ENCODE measurements at places on chromosomes 3 and 15. TPM values are rescaled to one million over a fixed set of nuclear protein-coding genes. Genes with fewer than 3 reads are reported as not detected.
A peak's percentile ranks its signal among the peaks of the same experiment; 100 is the strongest.

DNA sequence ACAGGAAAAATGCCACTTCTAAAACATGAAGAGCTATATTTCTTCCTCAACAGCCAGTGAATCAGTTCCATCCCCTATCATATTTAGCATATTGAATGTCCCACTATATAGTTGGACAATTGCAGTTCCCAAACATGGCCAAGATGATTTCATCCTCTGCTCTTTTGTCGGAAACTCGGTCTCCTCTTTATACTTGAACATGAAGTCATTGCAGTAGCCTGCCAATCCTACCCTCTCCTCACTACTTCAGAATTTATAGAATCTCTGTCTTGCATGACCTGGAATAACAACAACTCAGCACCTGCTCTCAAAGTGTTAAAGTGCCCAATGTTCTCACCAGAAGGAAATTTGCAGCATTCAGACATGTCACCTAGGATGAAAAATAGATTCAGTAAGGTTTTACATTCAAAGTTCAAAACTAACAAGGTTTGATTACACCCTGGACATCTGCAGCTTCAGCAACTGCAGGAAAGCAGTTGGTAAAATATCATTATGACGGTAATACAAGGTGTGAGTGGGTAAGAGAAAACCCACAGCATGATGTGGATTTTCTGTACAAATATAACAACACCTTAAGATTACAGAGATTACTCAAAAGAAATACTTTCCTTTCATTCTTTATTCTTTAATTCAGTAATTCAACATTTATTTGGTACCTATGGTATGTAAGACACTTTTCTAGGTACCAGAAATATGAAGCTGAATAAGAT lies 52.5 kb downstream of the TP63 start:
- DNase-seq = no peak

DNA sequence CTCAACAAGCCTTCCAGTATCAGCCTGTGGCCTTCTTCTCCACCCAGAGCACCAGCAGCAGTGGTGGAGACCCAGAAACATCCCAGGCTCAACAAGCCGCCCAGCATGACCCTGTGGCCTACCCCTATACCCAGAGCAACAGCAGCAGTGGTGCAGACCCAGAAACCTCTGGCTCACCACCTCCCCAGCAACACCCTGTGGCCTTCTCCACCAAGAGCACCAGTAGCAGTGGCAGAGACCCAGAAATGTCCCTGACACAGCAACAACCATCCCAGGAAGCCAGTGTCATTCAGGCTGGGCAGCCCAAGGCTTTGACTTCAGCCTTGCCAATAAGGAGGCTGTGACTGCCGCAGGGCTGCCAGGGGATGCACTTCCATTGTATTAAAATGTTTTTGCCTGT lies 16.3 kb upstream of the EMC3 start:
- DNase-seq = no peak

DNA sequence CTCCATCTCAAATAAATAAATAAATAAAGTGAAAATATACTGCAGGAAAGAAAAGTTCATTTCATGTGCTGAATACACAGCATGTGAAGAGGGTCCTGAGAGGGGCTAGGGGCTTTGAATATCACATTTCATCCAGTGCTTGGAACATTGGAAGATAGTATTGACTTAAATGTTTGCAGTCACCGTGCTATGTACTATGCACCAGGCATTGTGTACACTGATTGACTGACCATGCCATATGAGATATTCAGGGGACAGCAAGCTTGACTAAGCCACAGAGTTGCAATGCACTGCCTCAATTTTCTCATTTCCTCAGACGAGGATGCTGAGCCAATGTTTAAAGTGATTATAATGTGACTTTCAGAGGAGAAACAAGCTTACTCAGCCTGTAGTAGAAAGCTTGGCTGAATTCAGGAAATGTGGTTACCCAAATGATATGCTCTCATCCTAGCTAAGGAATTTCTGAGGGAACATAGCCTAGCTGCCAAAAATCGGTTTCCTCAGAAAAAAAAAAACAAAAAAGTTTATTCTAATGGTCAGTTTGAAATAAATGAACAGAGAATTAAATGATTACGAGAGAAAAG lies 557.9 kb downstream of the FGF12 start:
- no peak for DNase-seq

DNA sequence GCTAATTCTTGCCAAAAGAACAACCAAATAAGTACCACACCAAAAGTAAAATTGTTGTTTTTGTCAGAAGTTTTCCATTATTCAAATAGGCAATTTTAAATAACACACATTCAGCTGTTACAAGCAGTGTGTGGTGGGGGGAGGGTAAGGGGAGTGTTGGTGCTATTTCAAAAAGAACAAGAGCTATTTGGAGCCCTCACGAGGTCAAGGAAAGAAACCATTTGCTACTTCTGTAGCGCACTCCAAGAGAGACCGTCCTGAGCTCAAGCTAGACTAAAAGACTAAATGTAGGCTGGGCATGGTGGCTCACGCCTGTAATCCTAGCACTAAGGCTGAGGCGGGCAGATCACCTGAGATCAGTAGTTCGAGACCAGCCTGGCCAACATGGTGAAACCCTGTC lies 21.2 kb upstream of the IGF2BP2 start:
- no peak for DNase-seq

DNA sequence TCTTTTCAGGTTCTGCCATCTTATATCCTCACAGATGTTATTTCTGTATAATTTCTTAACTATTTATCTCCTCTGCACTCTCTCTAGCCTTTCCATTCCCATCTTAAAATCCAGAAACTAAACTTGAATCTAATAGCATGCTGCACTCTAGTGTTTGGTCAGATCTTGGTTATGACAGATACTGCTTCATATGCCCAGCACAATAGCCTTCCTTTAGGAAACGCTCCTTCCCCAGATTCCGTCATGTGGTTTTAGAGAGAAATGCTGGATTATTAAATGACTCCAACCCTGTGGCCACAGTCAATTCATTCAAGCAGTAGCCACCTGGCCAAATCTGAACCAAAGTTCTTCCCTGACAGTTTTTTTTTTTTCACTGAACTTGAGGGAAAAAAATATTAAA lies 19.4 kb downstream of the RASGRP1 start:
- no peak for DNase-seq

DNA sequence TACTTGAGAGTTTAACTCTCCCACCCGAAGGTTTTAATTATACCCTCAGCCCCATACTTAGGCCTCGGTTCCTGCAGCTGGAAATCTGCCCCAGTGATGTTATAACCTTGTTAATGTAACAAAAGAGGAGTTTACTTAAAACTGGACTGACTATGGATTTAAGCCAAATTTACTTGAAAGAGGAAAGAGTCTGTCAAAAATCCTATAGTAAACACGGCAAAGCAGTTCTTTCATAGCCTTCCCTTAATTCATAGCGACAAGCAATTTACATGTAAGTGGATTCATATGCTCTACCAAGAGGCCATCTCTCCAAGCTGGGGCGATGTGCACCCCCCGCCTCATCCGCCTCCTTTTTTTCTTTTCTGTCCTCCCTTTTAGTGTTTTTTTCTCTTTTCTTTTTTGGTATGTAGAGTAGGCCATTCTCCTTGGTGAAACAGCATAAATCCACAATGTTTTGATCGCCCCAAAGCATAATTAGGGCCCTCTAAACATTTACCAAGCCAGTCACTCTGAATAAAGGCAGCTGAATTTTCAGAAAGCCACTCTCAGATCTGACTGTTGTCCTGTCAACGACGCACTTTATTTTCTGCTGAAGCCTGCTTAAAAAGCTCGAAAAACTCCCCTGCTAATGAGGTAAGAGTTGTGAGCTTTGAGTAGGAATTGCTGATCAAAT lies 373.1 kb upstream of the WNT5A start:
- no peak for DNase-seq

GRCh38 chr3:160057331-160057730 lies 68.7 kb downstream of the IL12A start:
- no peak for DNase-seq

DNA sequence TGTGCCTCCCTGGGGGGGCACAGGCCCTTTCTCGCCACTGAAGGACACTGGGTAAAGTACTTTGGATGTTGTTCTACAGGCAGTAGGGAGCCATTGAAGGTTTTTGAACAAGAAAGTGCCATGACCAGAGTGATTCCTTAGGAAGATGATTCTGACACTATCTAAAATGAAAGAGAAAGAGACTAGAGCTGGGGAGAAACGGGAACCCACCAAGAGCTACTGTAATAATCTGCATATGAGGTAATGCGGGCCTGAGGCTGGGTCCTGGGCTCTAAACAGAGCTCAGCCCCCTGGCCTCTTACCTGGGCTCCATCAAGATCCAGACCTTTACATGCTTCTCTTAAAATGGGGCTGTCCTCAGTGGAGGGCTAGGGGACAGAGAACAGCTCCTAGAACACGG lies 24.9 kb downstream of the GRK7 start:
- DNase-seq = no peak

GRCh38 chr3:148158210-148158609 lies 539.5 kb upstream of the AGTR1 start:
- no peak for DNase-seq

GRCh38 chr3:17055374-17056276 lies 170.9 kb downstream of the PLCL2 start:
- no peak for DNase-seq

GRCh38 chr3:185699927-185700326 lies 113.8 kb downstream of the SENP2 start:
- no peak for DNase-seq

- no peak for DNase-seq
These were observed 28.6 kb upstream of the CEMIP start for GRCh38 chr15:80750575-80750974.

GRCh38 chr15:44593042-44593736 lies 56.2 kb downstream of the EIF3J start:
- no peak for DNase-seq

GRCh38 chr15:80849308-80849707 lies 70.1 kb downstream of the CEMIP start:
- peak; percentile 52 for DNase-seq

- peak; percentile 66 for DNase-seq
These were observed 117.9 kb downstream of the ADCY5 start for GRCh38 chr3:123331006-123331405.

GRCh38 chr3:117010318-117010717 lies 300.7 kb downstream of the TUSC7 start:
- DNase-seq = no peak

- DNase-seq = no peak
These were observed 103.1 kb upstream of the CCDC39 start for GRCh38 chr3:180782195-180782984.

GRCh38 chr15:73109765-73110164 lies 57.5 kb downstream of the NEO1 start:
- no peak for DNase-seq

DNA sequence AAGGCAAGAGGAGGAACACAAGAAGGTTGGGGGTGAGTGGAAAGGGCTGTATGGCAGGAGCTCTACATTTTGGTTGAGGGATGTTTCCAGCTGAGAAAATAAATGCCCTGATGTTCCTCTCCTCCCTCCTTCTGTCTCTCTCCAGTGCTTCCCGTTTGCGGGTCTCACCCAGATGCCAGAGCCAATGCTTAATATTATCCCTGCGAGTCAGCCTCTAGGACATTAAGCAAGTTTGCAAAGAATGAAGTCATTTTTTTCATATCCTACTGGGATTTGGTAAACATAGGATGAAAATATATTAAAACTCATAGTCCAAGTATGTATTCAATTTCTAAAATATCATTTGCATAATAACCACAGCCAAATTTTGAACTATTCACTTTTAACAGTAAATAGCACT lies 295.9 kb downstream of the CADM2 start:
- DNase-seq = no peak

DNA sequence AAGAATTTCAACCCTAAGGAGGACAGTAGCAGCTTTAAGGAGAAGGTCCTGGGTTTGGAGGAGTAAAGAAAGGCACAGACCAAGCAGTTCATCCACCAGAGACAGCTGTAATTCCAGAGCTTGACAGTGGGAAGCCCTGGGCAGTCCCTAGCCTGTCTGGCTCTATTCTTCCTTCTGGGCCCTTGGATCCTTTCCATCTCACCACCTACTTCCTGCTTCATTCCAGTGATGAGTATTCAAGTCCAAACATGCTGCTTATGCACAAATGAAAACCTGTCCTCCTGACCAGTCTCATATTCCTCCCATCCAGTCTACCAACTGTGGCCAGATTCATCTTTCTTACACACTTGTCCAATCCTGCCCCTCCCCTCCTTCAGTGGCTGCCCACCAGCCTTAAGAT lies 171.4 kb downstream of the CNTN3 start:
- DNase-seq = no peak

- no peak for DNase-seq
These were observed 43.4 kb downstream of the UMPS start for GRCh38 chr3:124773351-124774326.

DNA sequence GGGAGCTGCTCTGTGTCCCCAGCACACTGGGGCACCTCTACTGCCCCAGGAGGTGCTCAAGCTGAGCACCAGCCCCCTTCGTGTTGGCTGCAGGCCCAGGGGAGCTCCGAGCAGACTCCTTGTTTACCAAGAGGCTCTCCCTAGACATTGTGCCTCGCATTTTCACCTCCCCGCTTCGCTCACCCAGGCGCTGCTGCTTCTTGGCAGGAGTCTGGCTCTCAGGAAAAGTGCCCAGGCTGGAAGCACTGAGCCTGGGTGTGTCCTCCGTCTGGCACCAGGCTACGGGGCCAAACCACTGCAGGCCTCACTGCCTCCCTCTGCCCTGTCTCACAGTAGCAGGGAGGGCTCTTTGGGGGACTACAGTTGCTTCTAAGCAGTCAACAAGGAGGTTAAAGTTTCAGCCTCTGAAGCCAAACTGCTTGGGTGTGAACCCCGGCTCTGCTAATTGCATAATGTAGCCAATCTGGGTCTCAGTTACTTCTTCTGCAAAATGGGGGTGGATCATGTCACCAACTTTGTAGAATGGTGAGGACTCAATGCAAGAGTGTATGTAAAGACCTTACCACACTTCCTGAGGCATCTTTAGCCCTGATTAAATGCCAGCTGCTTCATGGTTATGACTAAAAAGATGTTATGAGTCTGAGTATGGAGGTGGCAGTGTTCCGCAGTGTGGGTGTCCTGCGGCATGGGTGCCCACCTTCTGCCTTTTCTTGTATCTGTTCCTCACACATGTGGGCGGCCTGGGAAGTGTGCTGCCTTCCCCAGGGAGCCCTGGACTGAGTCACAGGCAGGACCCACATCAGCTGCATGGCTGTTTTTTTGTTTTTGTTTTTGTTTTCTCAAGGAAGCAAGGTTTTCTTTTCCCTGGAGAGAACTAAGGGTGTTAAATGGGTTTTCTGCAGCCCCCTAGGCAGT lies 88.9 kb downstream of the CLSTN2 start:
- peak; percentile 61 for DNase-seq

- no peak for DNase-seq
These were observed 95.7 kb downstream of the LINGO1 start for GRCh38 chr15:77537006-77537405.

GRCh38 chr15:60523056-60523455 lies 44.1 kb upstream of the ICE2 start:
- DNase-seq = no peak

GRCh38 chr3:128801779-128802380 lies 75.9 kb downstream of the RAB7A start:
- DNase-seq = no peak

The CPN2 gene
- total RNA-seq = not detected

The GASK1A gene
- 26.9 TPM for total RNA-seq

The LIPC gene
- 0.72 TPM for total RNA-seq

The ALPK3 gene
- 0.89 TPM for total RNA-seq

The GNAT1 gene
- total RNA-seq = not detected

Data from ovary (tissue), 10 donors.